ENCODE measurements at places on chromosomes 2 and 18.

DNA sequence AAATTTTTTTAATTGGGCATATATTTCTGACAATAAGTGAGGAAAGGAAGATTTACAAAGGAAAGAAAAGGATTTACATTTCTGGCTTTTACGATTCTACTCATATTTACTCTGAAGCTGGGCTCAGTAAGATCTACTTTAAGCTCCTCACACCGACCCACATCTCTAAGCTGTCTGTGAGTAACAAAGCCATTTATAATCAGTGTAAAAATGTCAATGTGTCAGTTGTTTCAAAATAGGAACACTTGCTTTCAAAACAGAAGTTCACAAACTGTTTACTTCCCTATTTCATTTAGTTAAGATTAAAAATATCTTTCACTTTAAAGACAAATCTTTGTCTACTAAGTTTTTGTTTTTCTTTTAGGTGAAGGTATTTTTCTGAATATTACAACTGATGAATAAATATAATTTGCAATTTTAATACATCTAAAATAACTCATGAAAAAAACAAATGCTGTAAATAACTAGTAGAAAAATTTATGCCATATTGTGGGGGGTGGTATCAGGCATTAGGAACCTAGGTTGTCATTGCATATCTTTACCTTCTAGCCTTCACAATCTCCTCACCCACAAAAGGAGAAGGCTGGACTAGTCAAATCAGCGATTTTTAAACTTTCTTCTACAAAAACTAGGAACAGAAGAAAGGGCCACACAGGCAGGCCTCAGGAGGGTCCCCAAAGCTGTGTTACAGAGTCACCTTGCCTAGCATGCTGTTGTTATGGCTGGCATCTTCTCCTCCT lies 64.5 kb downstream of the TMEM131 start:
- DNase-seq, result no peak

DNA sequence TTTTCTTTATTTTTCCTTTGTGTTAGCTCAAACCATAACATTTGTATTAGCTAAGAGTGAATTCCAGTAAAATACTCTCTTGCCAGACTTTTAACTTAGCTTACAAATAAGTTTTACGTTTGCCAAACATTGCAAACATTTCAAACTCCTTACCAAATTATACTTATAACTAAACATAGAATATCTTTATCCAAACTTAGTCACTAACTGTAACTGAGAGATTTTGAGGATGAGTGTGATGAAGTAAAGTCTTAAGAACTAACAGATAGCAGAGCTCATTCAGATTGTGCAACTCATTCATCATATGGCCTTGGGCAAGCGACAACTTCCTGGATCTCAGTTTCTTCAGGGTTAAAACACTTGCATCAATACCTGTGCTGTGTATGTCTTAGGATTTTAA lies 533.7 kb downstream of the TDRD15 start:
- no peak for DNase-seq

GRCh38 chr18:72458271-72458670 lies 85.9 kb downstream of the CBLN2 start:
- DNase-seq, result no peak

- DNase-seq, result no peak
Measured at GRCh38 chr2:44155666-44156446, 12.8 kb upstream of the PPM1B start.

DNA sequence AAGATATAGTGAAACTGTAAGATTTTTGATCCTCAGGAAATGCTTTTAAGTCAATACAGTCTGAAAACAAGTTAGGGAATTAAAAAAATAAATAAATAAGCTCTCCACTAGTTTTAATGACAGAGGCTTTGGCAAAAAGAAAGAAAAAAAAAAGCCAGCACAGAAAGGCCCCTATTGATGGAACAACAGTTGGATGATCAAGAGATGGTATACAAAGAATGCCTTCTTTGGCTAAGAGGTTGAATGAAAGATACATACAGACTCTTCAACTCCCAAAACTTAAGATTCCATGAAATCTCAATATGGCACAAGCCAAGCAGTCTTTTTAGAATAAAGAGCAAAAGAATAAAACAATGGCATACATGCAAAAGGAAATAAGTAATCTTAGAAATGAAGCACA lies 64.0 kb upstream of the GALNT5 start:
- no peak for DNase-seq

DNA sequence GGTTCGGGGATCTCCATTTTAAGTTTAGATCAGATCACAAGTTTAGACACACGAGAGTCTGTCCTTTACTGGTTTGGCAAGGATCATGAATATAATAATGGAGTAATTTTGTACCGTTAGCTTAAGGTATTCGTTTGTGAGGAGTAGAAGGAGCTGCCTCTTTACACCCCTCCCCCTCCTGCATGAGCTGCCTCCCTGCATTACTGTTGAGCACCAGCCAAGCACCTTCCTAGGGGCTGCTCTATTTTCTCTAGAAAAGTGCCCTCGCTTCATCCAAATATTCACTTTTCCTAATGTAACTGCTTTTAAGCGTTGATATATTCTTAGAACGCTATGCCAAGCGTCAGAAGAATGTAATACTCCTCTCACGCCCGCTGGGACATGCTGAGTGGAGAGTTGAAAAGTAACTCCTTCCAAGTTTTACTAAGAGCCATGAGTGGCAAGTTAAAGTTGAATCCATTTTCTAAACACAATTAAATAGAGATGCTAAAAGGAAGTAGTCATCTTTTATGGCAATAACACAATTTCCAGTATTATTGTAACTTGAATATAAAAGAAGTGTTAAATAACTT lies 25.4 kb upstream of the SCN7A start:
- DNase-seq, result no peak

DNA sequence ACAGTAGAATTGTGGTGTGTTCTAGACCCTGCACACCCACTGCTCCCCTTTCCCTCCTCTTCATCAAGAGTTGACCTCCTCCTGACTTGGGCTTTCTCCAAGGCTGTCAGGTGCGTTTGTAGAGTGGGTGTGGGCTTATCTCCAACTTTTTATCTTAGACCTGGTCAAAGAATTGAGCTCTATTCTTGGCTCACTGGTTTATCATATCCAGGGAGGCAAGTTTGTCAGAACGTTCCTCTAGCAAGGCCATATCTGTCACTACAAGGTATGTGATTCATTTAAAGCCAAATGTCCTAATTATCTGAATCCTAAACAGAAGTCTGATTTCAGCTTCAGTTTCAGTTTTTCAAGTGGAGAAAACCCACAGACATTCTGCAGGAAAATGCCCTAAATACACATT lies 117.1 kb upstream of the MGAT5 start:
- DNase-seq, result no peak
